ENCODE measurements at places on chromosomes 5 and 9.

DNA sequence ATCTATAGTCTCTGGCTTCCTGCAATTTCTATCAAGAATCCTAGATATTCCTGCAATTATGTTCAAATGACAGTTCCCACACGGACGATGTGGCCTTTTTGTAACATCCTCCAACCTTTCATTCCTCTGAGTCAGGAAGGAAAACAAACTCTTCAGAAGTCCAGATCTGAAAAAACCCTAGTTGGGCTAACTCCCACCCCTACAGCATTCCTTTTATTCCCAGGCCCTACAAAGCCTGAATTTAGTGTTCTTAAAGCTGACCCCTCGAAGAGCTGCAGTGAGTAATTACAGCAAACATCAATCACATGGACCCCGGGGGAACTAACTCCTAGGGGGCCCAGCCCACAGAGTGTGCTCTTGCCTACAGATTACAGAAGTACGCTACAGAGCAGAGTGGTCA is 99.7 kb downstream of the SERINC5 start:
- no peak for DNase-seq

DNA sequence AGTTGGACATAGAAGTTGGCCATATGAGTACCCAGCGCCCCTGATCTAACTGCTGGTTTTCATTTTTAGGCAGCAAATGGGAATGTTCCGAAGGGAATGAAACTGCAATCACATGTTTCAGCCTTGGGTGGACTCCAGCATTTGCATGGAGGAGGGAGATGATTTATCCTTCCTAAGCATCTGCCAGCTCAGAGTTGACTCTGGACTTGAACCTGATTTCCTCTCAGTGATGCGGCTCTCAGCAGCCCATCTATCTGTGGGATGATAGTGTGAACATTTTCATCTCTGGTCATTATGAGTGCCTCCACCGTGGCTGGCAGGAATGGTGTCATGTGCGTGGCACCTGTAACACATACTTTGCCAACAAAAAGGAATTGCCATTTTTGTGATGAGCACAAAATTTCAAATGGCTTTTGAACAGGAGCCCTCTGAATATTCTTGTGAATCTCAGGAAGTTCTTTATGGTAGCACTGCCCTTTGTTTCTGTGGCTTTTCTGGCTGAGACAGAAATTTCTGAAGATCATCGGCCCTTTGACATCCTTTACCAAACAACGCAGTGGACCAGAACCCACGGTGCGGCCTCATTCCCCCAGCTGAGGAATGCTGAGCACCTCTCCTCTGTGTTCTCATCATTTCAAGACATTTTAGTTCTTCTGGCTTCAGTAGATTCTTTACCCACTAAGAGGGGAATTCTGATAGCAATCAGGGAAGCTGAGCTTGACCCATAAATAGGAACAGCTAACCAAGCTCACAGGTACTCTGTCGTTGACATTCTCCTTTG is 28.5 kb downstream of the FUBP3 start:
- no peak for DNase-seq

DNA sequence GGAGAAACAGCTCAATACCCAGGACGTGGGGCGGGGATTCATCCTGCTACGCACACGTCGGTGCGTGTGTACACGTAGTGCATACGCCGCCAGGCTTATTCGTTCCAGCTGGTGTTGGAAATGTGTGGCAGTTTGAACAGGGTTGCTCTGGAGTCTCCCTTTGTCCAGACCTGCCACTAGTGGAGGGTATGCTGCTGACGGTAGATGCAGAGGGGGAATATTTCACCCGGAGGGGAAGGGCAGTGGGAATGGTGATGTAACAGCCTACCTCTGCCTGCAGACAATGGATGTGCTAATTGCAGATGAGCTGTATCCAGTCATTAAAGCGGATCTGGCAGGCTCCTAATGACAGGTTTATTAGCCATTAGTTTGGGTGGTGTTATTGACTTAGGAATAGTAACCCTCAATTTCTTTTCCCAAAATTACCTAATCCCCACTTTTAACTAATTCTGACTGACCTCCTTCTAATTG is 142.7 kb downstream of the PAX5 start:
- DNase-seq = no peak

DNA sequence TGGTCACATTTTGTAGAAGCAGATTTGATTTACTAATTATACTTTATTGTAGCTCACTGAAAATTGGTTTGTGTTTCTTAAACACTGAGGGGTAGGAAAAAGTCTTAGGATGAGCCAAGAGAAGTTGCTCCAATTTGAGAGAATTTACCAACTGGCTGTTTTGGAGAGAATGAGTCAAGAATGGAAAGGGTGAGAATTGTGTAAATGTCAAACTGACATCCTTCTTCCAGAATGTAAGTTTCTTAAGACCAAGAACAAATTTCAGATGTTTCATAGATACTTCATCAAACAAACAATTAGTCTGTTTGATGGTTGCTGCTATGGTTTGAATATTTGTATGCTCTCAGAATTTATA is 106.2 kb upstream of the TXNDC8 start:
- DNase-seq = no peak

- DNase-seq = no peak
These were observed 7.0 kb downstream of the FAM53C start for GRCh38 chr5:138344887-138345622.

GRCh38 chr5:122076669-122077365 is 1.2 kb downstream of the LOX start:
- DNase-seq = no peak

GRCh38 chr9:122084026-122084675 is 9.0 kb downstream of the TTLL11 start:
- no peak for DNase-seq

- DNase-seq = no peak
These were observed 1.1 kb downstream of the ARL10 start for GRCh38 chr5:176366232-176366894.
